NK-92 treated with Interleukin-12 subunit alpha and Interleukin-12 subunit beta, amount 100 ng/mL, for 24 hours (cell line): ENCODE measurements at places on chromosomes 4 and X.

GRCh38 chrX:150212672-150213480 is 150.2 kb upstream of the MAMLD1 start:
- DNase-seq = no peak

DNA sequence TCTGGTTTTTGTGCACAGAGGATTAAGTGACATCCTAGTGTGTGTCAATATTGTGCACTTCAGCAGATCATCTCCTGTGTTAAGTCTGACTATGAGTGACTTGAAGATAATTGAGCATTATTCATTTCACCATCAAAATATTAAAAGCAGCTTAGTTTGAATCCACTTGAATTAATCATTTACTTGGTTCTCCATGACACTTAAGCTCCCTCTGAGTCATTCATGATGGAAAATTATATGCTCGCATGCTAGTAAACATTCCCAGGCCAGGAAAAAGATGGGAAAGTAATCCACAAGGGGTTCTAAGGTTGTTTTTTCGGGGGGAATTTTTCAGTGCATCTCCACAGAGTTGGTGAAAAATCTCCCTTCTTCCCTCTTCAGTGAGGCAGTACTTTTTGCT is 97.2 kb upstream of the EOLA2 start:
- DNase-seq = no peak

- no peak for DNase-seq
Observed at GRCh38 chr4:18435781-18436180, 414.2 kb upstream of the LCORL start.

DNA sequence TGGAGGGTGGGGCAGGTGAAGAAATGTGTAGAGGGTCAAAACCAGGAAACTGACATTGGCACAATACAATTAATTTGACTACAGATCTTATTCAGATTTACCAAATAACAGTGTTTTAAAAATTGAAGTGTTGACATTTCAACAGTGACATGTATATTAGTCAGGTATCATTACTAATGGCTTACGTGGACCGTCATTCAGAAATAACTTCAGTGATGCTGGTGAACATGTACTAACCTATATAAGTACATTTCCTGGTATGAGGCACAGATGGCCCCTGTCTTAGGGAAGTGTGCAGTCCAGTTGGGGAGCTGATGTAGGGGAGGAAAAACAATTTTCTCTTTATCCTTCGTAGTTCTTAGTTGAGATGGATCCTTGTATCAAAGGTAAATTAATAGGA is 22.3 kb upstream of the MAOA start:
- DNase-seq = no peak

- no peak for DNase-seq
Observed at GRCh38 chrX:96619588-96619987, 65.1 kb upstream of the DIAPH2 start.

DNA sequence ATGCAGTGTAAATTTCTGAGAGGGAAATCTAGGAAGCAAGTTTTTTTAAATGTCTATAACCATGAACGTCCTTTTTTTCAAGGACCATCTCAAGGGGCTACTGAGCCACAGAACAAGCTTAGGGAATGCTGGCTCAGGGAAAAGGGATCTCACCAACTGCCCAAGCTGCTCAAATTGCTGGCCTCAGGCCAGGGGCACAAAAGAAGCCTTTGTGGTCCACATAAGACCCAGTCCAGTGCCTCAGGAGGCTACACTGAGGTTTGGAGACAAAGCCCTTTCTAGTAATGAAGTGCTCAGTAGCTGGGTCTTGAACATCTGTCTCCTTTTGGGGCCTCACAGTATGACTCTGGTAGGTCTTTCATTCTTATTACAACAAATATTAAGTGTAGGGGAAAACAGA is 305.5 kb downstream of the RAB28 start:
- DNase-seq = no peak

DNA sequence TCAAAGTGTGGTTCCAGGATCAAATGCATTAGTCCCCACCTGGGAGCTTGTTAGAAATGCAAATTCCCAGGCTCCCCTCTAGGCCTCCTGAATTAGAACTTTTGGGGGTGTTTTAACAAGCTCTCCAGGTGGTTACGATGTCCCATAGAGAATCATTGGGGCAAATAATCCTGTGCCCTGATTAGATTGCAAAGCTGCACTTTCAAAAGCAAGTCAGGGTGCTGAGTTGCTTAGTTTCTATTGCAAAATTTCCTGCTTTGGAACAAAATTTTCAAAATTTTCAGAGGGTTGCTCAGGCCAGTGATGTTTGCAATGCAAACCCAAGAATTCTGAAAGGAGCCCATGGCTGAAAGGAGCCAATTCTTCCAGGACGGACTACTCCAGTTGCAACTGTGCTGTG is 71.0 kb downstream of the MGST2 start:
- no peak for DNase-seq

DNA sequence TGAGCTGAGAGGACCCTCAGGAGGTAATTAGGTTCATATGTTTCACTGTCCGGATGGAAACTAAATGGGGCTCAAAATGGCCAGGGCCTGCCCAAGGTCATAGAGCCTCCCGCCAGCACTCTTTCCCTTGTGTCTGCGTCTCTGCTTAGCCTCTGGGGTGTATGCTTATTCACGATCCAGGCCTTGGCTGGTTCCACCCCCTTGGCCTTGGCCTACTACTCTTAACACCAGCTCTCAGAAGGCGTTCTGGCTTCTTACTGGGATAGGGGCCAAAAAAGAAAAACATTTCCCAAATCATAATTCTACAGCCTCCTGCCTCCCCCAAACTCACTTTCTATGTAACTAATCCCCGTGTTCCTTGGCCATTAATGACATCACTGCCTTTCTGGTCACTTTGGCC is 68.8 kb downstream of the RTL5 start:
- no peak for DNase-seq

GRCh38 chr4:185734214-185734613 is 77.8 kb downstream of the SORBS2 start:
- peak; percentile 69 for DNase-seq

- DNase-seq = no peak
Observed at GRCh38 chr4:77449171-77449570, 156.4 kb upstream of the CXCL13 start.

DNA sequence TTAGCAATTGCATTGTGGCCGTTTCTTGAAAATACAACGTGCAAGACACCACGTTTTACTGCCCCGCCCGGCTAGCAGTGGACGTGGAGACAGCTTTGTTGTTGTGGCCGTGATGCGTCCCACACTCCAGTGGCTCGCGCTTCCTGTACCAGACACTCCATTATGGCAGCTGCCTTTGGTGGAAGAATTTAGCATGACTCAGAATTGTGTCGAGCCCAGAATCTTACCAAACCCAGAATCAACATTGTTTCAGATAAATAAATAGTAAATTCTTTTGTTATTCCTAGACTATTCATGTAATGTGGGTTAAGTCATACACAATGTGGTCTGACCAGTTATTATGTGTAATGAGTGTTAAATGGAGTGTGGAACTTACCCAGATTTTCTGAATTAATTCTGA is 25.3 kb upstream of the S100P start:
- no peak for DNase-seq

DNA sequence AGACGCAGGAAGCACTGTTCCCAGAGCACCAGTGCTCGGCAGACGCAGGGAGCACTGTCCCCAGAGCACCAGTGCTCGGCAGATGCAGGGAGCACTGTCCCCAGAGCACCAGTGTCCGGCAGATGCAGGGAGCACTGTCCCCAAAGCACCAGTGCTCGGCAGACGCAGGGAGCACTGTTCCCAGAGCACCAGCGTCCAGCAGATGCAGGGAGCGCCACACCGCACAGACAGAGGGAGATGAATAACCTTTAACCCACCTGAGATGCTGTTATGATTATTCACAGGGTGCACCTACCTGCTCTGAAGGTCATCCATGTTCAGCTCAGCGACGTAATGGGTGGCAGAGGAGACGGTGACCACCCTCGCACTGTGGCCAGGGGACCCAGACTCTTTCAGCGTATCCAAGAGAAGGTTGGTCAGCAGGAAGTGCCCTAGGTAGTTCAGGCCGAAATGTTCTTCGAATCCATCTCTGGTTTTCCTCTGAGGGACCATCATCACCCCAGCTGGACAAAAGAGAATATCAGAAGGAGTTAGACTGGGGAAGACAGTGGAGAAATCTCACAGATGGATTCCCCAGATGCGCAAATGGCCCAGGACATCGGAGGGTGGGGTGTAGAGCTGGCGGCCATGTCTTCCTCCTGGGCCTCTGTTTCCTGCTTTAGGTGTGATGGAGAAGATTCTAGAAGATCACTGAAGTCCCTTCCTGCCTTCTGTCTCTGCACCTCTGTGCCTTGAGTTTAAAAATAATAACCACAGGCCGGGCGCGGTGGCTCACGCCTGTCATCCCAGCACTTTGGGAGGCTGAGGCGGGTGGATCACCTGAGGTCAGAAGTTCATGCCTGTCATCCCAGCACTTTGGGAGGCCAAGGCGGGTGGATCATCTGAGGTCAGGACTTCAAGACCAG is 234.1 kb downstream of the DHRSX start:
- DNase-seq = no peak

DNA sequence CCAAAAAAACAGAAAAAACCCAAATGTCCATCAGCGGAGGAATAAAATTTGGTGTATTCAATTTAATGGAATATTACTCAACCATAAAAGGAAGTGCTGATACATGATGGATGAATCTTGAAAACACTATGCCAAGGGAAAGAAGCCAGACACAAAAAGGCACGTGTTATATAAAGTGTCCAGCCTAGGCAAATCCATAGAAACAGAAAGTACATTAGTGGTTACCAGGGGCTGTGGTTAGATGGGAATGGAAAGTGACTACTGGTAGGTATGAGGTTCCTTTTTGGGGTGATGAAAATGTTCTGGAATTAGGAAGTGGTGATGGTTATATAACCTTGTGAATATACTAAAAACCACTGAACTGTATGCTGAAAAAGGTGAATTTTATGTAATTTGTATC is 3.5 kb upstream of the CDKL2 start:
- no peak for DNase-seq

- DNase-seq = no peak
Observed at GRCh38 chr4:22514481-22514880, 1.4 kb downstream of the ADGRA3 start.

- no peak for DNase-seq
Observed at GRCh38 chr4:176775338-176775737, 17.4 kb downstream of the VEGFC start.

DNA sequence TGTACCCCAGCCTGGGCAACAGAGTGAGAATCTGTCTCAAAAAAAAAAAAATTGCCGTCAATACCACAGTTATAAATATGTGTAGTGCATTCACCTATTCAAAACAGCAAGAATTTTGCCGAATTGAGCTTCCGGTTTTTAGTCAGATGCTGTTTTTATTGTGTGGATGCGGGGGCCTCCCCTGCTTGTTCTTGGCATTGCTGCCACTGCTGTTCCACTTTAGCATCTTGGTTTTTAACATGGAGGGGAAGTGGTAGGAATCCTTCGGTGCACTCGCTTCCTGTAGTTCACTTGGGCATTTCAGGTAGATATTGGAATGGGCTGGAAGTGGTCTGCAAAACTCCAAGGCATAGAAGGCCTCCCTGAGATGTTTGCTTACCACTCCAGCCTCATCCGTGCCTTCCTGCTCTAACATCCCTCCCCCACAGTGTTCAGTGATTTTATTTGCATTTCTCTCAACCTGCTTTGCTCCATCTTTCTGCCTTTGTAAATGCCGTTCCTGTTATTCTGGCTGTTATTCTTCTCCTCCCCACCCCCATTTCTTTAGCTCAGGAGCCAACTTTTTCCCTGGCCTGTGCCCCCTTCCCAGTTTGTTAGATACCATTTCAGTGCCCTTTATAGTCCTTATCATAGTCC is 25.5 kb downstream of the MOB1B start:
- DNase-seq = no peak

GRCh38 chrX:16526003-16526402 is 124.0 kb upstream of the S100G start:
- DNase-seq = no peak

DNA sequence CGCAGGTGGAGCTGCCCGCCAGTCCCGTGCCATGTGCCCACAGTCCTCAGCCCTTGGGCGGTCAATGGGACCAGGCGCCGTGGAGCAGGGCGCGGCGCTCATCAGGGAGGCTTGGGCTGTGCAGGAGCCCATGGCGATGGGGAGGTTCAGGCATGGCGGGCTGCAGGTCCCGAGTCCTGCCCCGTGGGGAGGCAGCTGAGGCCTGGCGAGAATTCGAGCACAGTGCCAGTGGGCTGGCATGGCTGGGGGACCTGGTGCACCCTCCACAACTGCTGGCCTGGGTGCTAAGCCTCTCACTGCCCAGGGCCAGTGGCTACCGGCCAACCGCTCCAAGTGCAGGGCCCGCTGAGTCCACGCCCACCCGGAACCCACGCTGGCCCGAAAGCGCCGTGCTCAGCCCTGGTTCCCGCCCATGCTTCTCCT is 646.5 kb downstream of the GABRG1 start:
- no peak for DNase-seq

DNA sequence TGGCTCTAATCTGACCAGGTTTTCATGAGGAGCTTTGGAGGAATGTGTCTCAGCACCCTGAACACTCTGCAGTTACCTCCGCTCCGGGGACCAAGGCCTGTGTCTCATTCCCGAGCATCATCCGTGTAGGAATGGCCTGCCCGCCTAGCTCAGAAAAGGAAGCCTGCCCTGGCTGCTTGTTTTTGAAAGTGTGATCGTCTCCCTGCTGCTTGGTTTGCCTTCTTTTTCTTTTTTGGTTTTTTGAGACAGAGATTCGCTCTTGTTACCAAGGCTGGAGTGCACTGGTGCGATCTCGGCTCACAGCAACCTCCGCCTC is 73.3 kb downstream of the CRLF2 start:
- DNase-seq = no peak

DNA sequence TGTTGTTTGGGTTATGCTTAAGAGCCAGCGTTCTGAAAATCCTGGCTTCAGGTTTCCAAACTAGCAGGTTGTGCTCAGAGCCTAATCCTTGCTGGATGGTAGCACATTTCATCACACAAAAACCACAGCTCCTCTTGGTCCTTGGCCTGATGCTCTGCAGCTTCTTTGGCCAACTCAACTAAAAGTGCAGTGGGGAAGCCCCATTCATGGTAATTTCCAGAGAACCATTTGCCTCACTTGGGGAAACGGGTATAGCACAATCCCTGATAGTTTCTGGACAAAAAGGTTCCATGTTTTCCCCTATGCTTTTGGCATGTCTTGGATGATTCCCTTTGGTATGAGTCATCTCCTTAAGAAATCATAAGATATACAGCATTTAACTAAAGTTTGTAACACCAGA is 78.7 kb downstream of the SYNPO2 start:
- no peak for DNase-seq

- DNase-seq = no peak
Observed at GRCh38 chr4:184165291-184165690, 52.4 kb downstream of the ENPP6 start.

- DNase-seq = no peak
Observed at GRCh38 chr4:151527699-151528098, 118.7 kb downstream of the FHIP1A start.

DNA sequence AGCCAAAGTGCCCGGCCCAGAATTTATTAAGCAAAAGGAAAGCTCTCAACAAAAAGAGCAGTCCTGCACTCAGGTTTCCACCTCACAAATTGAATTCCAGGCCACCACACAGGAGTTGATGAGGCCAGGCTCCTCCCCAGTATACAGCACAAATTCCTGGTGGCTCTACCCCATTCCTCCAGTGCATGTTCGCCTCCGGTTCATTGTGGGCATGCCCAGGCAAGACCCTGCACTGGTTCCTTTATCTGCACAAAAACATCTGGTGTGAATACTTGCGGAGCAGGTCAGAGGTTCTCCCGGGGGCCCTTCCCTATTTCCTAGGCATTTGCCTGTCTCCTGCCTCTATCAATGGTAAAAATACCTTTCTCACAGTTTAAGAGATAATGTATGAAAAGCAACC is 195.2 kb upstream of the ANXA10 start:
- no peak for DNase-seq

GRCh38 chr4:5960252-5960880 is 57.9 kb downstream of the C4orf50 start:
- no peak for DNase-seq
